ENCODE measurements at places on chromosomes 16 and 17.

GRCh38 chr16:64280317-64280716, 841.5 kb downstream of the CDH11 start:
- DNase-seq: no peak

- DNase-seq: no peak
Measured at GRCh38 chr16:73794994-73795393, 501.6 kb upstream of the PSMD7 start.

DNA sequence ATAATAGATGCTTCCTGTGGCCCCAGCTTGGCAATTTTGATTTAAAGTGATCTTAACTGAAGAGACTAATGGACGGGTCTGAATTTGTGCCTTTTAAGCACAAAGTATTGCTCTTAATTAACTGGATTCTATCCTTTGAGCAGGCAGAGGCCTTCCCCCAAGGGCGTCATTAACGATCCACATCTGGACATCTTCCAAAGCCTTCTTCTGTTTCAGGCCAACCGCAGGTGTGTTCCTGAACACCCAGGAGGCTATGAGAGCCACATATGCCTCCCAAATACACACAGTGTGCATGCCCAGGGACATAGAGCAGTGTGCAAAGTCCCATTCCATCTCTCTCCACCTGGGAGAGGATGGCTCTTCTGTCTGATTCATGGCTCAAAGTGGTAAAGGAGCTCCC, 42.3 kb downstream of the MAPT start:
- DNase-seq: no peak

GRCh38 chr16:86555704-86556075, 655 bp upstream of the MTHFSD start:
- no peak for DNase-seq

DNA sequence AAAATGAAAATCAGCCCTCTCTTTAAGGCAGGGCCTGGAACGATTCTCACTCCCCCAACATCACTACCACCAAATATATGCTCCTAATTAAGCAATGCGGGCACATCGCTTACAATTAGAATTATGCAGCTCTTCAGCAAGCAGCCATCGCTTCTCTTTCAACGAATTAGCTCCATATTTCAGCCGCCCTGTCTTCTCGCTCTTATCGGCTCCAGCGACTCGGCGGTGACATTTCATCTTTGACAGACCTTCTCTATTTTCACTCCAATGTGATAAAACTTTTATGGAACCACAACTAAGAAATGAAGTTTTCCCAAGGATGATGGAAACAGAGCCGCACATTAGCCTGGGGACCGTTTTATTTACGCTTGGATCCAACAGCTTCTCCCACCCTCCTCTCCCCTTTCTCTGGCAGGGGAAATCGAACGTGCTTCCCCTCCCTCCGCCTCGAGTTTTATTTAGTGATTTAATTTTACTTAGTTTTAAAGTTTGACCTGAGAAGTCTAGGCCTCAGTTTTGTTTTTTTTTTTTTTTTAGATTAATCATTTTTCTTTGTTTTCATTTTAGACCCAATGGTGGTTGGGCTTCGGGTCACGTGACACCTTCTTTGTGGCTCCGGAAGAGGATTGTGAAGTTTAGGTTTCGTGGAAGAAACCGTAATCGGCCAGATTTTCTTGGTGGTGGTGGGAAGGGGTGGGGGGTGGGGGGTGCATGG, 3.1 kb upstream of the HOXB2 start:
- no peak for DNase-seq

- no peak for DNase-seq
Measured at GRCh38 chr16:17827313-17827712, 356.6 kb upstream of the XYLT1 start.

DNA sequence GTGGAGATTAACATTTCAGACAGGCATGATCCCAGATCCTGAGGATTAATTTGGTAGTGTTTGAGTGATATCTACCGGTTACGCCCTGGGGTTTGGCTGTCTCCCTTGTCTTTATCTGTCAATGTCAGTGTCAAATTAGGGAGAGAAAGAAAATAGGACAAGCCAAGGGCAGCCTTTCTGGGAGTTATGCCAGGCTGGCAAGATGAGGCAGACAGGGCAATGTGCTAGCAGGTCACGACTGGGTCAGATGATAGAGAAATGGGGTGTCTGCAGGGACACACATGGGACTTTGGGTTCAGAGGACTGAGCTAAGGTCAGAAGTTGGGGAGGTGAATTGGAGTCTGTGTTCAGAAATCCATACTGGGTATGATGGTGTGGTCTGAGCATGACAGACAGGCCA, 27.4 kb upstream of the LYRM9 start:
- no peak for DNase-seq

GRCh38 chr17:59436900-59437299, 105.4 kb downstream of the YPEL2 start:
- DNase-seq: peak; percentile 24

DNA sequence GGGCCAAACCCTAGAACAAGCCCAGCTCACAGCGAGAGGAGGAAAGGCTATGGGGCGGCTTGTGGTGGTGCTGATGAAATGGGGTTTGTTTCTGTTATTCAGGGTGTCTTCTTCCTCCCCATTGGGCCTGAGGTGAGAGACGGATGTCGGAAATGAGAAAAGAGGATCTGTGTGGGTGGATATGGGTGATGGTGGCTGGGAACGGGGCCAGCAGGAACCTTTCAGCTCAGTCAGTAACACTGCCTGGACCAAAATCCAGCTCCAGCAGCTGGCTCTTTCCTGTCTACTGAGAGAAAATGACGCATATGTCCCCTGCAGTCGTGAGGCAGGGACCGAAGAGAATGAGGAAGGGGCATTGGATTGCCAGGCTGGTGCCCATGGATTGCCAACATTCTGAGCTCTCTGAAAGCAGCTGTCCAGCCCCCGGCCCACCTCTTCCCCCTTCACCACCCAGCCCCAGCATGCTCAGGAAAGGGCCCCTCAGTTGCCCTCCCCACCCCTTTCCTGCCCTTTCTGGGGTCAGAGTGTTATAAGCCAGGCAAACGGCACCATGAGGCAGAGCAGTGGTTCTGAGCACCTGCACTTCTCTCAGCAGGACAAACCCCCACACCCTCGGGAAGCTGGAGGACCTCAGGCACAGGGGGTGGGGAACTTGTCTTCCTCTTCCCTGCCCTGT, 4.0 kb downstream of the MYH3 start:
- no peak for DNase-seq

DNA sequence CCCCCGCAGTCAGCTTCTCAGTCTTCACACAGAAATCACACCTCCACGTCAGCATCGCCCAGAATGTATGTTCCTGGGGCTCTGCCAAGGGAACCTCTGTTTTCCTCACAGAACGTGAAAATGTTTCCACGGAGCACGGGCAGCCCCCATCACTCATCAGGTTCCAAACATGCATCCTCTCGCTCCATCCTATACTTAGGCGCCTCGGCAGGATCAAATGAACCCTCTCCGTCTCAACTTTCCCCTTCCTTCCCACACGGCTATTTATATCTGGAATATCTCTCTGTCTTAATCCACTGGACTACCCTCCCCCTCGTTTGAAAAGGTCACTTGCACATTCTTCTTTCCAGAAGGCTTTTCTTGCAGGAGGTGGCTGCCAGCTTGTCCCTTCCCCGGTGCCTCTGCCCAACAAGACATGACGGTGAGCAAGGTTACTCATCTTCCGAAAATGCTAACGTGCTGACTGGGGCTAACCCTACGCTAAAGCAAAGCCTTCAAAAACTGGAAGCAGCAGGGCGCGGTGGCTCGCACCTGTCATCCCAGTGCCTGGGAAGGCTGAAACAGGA, 21.6 kb downstream of the NXN start:
- DNase-seq: no peak

- DNase-seq: no peak
Measured at GRCh38 chr17:10754109-10754508, 24.3 kb upstream of the TMEM220 start.

GRCh38 chr16:84239909-84240308, at the start of gene KCNG4:
KCNG4 (minus strand) TSS chr16:84240012; CDS start chr16:84237485, 2,527 bp downstream.
- no peak for DNase-seq

DNA sequence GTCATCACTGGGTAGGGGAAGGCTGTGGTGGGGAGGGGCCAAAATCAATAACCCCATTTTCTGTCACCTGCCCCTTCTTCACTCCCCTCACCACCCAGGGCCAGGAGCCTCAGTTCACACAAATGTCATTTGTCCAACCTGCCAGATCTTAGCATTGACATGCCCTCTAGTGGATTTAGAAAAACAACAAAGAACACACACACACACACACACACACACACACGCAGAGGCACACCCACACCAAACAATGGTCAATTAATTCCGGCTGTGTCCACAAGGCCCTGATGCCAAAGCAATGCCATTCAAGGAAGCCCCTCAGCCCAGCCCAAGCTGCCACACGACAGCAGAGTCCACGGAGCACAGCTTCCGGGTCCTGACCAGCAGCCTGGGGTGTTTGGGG, 68.4 kb downstream of the NOG start:
- no peak for DNase-seq

DNA sequence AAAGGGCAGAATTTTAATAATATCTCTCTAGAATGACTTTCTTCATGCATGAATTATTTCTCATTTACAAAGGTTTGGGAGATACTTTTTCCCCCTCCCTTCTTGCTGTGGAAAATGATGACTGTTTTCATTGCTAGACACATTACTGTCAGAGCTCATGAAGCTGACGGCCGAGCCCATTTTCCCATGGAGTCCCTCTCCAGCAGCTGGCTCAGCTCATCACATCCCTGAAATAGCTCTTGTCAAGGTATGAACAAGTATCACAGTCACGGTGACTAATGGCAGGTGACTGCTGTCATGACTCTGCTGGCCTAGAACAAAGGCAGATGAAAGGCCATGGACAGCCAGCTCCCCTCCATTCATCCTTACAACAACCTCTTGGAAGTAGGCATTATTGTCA, 208.1 kb downstream of the ABCC12 start:
- no peak for DNase-seq

GRCh38 chr16:71230122-71230845, at the start of gene HYDIN:
HYDIN (minus strand) TSS chr16:71230722; CDS start chr16:71186895, 43,827 bp downstream.
- peak; percentile 9 for DNase-seq
